ENCODE measurements at places on chromosomes 12 and 14. TPM values are rescaled to one million over a fixed set of nuclear protein-coding genes. Genes with fewer than 3 reads are reported as not detected.
A peak's percentile ranks its signal among the peaks of the same experiment; 100 is the strongest.

CCDC197 gene
- total RNA-seq, result 0.25 TPM

LMO3 gene
- total RNA-seq, result not detected

CPNE6 gene
- total RNA-seq, result not detected

SNAPC1 gene
- 5.1 TPM for total RNA-seq

CCDC184 gene
- 0.57 TPM for total RNA-seq

MAP1LC3B2 gene
- 0.85 TPM for total RNA-seq

STAC3 gene
- 10.7 TPM for total RNA-seq

NTS gene
- not detected for total RNA-seq

KCNC2 gene
- total RNA-seq, result not detected

LYZ gene
- total RNA-seq, result 22.2 TPM

NDUFA9 gene
- 100 TPM for total RNA-seq

TSPAN19 gene
- total RNA-seq, result not detected

PPP1R1A gene
- total RNA-seq, result not detected

GRCh38 chr14:56198438-56198837, 80.2 kb downstream of the PELI2 start:
- H3K4me1 ChIP-seq, result peaks cover 24% of the 10 kb centered on the region
- H3K4me3 ChIP-seq, result no peak overlapping the region
- peaks cover 3% of the 10 kb centered on the region for H3K27me3 ChIP-seq
- H3K36me3 ChIP-seq, result no peaks in the 10 kb centered on the region
- no peak for DNase-seq
- no peak overlapping the region for H3K27ac ChIP-seq

DNA sequence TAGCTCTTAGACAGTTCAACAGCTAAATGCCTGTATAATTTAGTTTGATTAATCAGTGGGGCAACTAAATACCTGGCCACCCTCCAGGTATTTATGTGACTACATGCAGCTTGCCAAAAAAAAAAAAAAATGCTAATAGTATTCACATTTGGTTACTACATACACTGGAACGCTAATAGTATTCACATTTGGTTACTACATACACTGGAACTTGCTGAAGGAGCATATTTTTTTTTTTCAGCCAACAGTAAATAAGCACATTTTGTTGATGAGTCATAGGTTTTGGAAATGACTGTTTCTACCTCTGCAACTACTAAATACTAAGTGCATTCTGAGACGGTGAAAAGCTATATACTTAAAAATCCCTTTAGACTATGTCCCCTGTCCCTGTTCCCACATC, 1172.3 kb downstream of the LRFN5 start:
- H3K27me3 ChIP-seq, result no peaks in the 10 kb centered on the region
- H3K4me1 ChIP-seq, result no peaks in the 10 kb centered on the region
- no peak overlapping the region for H3K4me3 ChIP-seq
- H3K36me3 ChIP-seq, result no peaks in the 10 kb centered on the region
- H3K27ac ChIP-seq, result no peak overlapping the region

DNA sequence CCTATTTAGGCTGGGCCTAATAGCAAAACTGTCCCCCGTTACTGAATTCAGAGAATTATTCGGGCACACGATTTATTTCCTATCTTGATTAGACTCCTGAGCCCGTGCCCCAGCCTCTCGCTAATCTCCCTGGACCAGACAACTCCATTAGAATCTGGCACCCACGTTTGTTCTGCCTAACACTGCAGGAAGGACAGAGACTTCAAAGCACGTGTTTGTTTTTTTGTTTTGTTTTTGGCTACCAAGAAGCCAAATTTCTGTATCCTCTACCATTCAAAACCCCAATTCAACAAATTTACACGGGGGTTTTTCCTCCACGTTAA, 4.8 kb downstream of the USP44 start:
- H3K36me3 ChIP-seq, result peaks cover 15% of the 10 kb centered on the region
- H3K27me3 ChIP-seq, result no peaks in the 10 kb centered on the region
- peak overlapping the region; percentile 23 for H3K4me3 ChIP-seq
- H3K4me1 ChIP-seq, result peaks cover 35% of the 10 kb centered on the region
- no peak overlapping the region for H3K27ac ChIP-seq
- DNase-seq, result no peak

GRCh38 chr12:109329686-109330085, 18.0 kb upstream of the MYO1H start:
- H3K27me3 ChIP-seq, result peaks cover 9% of the 10 kb centered on the region
- H3K4me3 ChIP-seq, result no peak overlapping the region
- no peak overlapping the region for H3K27ac ChIP-seq

- H3K27ac ChIP-seq, result no peak overlapping the region
- no peak for DNase-seq
- no peaks in the 10 kb centered on the region for H3K36me3 ChIP-seq
- no peaks in the 10 kb centered on the region for H3K4me1 ChIP-seq
These were observed 25.5 kb downstream of the NKX2-8 start for GRCh38 chr14:36556811-36557433.

DNA sequence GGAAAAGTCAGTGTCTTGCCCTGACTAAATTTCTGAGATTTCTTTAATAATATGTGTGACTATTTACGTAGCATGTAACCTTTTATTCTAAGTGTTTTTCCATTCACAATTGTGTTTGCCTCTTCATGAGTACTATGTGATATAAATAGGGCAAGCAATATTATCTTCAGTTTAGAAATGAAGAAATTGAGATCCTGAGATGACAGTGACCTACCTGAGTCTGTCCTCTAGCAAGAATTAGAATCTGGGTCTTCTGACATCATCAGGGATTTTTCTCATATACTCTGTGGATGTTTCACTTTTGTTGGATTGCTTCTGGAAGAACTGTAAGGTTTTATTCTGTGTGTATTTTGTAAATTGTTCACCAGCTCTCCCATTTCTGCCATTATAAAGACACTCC, 35.0 kb downstream of the TMTC2 start:
- no peak overlapping the region for H3K27ac ChIP-seq
- H3K27me3 ChIP-seq, result no peaks in the 10 kb centered on the region
- H3K36me3 ChIP-seq, result no peaks in the 10 kb centered on the region
- no peak overlapping the region for H3K4me3 ChIP-seq
- DNase-seq, result no peak

DNA sequence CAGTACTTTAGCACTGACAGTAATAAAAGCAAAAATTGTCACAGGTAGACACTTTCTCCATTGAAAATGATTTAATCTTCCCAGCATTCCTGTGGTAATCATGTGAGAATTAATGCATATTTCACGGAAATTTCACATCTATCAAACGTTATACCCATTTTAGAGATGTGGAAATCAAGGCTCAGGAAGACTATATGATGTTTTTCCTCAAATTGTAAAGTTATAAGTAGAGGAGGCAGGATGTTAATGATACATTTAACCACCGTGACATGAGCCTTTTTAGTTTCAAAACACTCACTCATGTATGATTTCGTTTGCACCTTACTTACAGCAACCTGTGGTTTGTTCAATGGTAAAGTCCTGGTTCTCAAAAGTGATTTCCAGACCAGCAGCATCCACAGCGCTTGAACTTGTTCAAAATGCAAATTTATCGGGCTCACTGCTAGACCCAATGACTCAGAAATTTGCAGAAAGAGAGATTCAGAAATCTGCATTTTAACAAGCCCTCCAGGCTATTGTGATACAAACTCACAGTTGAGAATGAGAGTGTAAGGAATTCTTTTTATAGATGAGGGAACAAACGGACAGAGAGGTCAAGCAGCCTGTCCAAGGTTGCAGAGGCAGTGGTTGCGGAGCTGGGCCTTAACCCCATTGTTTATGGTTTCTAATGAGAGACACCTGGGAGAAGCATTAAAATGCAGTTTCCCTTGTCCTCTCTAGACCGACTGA, 654.8 kb upstream of the TBX3 start:
- H3K27ac ChIP-seq, result no peak overlapping the region
- H3K27me3 ChIP-seq, result no peaks in the 10 kb centered on the region
- H3K4me1 ChIP-seq, result no peaks in the 10 kb centered on the region

DNA sequence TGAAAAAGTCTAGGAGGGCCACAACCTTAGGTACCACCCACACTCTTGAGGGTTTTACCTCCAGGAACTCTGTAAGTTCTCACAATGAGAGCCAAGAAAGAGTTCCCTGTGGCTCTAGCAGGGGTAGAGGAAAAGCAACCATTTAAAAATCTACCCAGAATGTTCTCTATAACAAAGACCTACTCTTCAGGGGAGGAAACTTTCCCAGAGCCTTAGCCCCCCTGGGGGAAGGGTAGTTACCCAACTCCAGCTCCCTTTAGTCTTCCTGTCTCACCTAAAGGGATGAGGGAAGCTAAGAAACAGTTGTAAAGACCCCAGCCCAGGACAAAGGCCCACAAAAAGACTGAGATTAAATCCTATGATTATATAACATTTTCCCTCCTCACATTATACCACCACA, 46.2 kb upstream of the JDP2 start:
- no peak for DNase-seq
- no peak overlapping the region for H3K4me3 ChIP-seq
- H3K36me3 ChIP-seq, result no peaks in the 10 kb centered on the region
- peaks cover 33% of the 10 kb centered on the region for H3K27me3 ChIP-seq

- H3K36me3 ChIP-seq, result no peaks in the 10 kb centered on the region
- peaks cover 2% of the 10 kb centered on the region for H3K27me3 ChIP-seq
- peaks cover 4% of the 10 kb centered on the region for H3K4me1 ChIP-seq
These were observed 18.7 kb downstream of the NOS1 start for GRCh38 chr12:117342682-117343081.

DNA sequence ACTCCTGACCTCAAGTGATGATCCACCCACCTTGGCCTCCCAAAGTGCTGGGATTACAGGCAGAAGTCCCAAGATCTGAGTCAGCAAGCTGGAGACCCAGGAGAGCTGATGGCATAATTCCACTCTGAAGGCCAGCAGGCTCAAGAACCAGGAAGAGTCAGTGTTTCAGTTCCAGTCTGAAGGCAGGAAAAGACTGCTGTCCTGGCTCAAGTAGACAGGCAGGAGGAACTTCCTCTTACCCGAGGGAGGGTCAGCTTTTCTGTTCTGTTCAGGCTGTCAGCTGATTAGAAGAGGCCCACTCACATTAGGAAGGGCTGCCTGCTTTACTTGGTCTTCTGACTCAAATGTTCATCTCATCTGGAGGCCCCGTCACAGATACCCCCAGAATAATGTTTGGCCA, 206.0 kb upstream of the MYL2 start:
- H3K4me1 ChIP-seq, result no peaks in the 10 kb centered on the region
- H3K27ac ChIP-seq, result no peak overlapping the region
- DNase-seq, result no peak

GRCh38 chr12:15854916-15855315, 27.3 kb upstream of the STRAP start:
- no peak for DNase-seq
- peaks cover 9% of the 10 kb centered on the region for H3K27me3 ChIP-seq
- H3K27ac ChIP-seq, result no peak overlapping the region
- H3K36me3 ChIP-seq, result no peaks in the 10 kb centered on the region
- H3K4me3 ChIP-seq, result no peak overlapping the region

DNA sequence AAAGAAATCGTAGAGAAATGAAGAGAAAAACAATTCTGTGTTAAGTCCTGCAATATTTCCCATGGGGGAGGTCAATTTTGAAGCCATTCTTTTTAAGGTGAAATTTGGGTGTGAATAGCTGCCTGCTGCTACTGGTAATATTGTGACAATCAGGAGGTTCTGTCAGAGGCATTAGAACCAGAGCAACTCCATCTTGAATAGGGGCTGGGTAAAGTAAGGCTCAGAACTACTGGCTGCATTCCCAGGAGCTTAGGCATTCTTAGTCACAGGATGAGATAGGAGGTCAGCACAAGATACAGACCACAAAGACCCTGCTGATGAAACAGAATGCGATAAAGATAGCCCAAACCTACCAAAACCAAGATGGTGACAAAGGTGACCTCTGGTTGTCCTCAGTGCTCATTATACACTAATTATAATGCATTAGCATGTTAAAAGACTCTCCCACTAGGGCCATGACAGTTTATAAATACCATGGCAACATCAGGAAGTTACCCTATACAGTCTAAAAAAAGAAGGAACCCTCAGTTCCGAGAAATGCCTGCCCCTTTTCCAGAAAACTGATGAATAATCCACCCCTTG, 24.8 kb upstream of the MTHFD1 start:
- no peak overlapping the region for H3K27ac ChIP-seq
- no peaks in the 10 kb centered on the region for H3K27me3 ChIP-seq
- H3K36me3 ChIP-seq, result no peaks in the 10 kb centered on the region
- no peak for DNase-seq
- H3K4me3 ChIP-seq, result no peak overlapping the region
- no peaks in the 10 kb centered on the region for H3K4me1 ChIP-seq

Measured in activated naive CD8-positive, alpha-beta T cell treated with anti-CD3 and anti-CD28 coated beads, Interleukin-2, amount 10 ng/mL, durations not matched to agents 7 days and 5 days (primary cell).